Heart right ventricle (tissue), 16 donors: ENCODE measurements at places on chromosomes 2 and 18.

DNA sequence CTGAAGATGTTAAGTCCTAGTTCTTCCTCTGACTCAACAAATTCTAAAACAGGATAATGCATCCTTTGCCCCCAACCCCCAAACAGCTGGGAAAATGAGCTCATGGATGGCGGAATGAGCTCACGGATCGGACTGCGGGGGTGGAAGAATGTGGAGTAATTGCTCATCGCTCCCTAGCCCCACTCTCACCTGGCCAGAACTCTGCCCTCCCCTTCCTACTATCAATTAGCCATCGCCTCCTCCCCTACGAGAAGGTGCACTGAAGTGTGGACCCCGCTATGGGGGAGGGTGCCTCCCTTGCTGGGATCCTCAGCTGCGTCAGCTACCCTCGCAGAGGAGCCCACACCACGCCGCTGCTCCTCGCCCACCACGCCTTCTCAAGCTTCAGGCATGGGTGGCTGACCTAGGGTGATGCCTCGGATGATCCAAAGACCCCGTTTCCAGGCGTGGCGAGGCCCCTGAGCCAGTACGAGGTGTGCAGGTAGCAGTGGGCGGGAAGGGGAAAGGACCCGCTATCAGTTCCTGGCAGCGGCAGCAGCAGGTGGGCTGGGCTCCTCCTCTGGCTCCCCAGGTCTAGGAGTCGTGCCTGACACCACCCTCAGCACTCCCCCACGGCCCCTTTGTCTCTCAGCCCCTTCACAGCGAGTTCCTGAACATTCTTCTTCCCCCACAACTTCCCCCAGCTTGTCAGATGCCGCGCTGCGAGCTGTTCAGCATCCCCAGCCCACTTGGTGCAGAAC, 82.1 kb upstream of the POMC start:
- DNase-seq = no peak

DNA sequence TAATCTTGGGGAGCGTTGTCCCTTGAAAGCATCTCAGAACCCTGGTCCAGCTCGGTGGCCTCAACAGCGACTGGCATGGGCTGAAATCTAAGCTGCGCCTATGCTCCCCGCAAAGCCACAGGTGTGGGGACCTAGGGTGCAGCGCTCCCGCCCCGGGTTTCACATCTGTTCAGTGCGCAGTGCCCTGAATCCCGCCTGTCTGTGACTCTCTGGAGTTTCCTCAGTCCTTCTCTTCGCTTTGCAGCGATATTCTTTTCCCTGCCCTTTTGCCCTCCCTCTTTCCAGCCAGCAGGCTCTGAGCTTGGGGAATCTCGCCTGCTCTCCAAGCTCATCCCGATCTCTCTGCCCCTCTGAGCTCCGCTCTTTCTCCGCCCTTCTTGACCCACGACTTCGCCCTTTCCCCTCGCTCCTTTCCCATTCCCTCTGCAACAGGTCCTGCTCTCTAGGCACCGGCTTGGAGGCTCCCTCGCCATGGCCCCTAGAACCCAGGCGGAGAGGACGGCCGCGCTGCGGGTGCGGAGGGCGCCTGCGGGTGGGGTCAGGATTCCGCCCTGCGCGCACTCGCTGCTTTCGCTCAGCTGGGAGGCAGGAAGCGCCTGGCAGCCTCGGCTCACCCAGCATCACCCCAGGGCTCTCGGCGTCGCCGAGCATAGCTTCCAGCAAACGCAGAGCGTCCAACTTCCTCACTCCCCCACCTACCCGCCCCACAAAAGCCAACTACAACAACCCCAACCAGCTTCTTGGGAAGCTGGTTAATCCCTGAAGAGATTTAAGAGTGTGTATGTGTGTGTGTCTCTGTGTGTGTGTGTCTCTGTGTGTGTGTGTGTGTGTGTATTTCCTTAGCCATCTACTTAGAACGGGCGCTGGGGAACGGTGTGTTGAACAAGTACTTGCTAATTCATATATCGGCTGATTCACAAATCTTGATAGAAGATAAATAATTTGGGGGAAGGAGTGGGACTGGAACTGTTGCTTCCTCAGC, 1.1 kb downstream of the GRP start:
- no peak for DNase-seq

DNA sequence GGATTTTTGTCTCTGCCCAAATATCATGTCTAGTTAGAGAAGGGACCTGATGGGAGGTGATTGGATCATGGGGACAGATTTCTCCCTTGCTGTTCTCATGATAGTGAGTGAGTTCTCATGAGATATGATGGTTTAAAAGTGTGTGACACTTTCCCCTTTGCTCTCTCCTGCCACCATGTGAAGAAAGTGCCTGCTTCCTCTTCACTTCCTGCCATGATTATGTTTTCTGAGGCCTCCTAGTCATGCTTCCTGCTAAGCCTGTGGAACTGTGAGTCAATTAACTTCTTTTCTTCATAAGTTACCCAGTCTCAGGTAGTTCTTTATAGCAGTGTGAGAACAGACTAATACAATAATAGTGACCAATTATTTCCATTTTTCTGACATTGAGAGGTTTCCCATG, 167.3 kb upstream of the CYRIA start:
- no peak for DNase-seq

DNA sequence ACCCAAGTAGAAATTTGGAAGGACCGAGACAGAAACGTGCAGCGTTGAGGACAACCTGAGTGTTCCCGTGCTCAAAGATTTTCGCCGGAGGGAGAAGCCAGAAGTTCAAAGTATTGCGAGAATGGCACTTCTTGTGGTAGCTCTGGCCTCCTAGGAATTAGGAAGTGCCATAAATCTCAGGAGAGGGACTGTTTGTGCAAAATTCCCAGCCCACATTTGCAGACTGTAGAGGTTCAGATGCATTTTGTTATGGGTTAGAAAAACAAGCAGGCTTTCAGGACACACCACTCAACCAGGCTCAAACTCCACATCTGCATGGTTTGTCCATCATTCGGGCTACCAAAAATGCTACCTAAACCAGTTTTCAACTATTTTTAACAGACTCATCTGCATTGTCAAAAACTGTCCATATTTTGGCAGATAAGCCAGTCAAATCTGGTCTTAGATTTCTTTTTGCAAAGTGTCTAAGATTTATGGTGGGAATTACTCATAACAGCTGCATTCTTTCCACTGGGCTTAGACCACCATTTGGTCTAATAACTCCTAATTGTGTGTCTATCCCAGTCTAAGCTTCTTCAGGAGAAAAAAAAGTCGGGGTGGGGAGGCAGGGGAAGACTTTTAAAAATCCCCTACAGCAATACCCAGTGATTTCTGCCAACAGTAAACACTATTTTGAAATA, 422.9 kb downstream of the ARHGAP15 start:
- DNase-seq = no peak

DNA sequence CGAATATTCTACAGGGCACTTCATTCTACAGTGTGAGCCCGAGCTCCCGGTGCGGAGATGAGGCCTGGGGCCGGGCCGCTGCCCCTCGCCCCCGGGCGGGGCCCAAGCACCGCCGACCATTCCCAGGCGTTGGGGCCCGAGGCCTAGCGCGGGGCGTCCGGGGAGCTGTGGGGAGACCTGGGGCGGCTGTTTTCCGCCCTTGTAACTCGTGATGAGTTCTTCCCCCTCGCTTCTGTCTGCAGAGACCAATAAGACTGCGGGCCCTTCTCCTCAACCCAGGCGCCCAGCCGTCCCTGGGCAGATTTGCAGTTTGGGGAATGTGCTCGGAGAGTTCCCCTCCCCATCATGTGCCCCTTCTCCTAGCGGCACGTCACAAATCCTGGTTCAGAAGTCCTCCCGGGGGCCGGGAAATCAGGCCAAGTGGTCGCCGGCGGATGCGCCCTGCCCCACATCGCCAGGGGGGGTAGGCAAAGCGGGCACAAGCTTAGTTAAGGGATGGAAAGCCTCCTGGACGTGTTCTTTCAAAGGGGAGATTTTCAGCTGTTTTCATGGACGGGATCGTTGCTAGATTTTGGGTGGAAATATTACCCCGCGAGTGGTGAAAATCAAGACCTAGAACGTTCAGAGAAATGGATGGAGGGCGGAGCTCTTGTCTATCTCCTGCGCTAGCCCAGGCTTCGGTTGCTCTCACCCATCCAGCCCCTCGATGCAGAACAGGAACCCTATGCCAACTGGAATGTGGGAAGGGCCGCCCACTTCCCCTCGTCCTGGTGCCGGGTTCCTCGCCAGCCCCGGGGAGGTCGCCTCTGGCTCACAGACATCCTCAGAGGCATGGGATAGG, 18.8 kb upstream of the HAAO start:
- peak; percentile 59 for DNase-seq
